ENCODE measurements at places on chromosomes 13 and 19.

GRCh38 chr13:84455143-84455905 lies 573.0 kb upstream of the SLITRK1 start:
- no peaks in the 10 kb centered on the region for H3K27me3 ChIP-seq
- no peaks in the 10 kb centered on the region for H3K36me3 ChIP-seq
- no peak overlapping the region for H3K4me3 ChIP-seq
- no peak overlapping the region for H3K27ac ChIP-seq
- no peaks in the 10 kb centered on the region for H3K4me1 ChIP-seq

DNA sequence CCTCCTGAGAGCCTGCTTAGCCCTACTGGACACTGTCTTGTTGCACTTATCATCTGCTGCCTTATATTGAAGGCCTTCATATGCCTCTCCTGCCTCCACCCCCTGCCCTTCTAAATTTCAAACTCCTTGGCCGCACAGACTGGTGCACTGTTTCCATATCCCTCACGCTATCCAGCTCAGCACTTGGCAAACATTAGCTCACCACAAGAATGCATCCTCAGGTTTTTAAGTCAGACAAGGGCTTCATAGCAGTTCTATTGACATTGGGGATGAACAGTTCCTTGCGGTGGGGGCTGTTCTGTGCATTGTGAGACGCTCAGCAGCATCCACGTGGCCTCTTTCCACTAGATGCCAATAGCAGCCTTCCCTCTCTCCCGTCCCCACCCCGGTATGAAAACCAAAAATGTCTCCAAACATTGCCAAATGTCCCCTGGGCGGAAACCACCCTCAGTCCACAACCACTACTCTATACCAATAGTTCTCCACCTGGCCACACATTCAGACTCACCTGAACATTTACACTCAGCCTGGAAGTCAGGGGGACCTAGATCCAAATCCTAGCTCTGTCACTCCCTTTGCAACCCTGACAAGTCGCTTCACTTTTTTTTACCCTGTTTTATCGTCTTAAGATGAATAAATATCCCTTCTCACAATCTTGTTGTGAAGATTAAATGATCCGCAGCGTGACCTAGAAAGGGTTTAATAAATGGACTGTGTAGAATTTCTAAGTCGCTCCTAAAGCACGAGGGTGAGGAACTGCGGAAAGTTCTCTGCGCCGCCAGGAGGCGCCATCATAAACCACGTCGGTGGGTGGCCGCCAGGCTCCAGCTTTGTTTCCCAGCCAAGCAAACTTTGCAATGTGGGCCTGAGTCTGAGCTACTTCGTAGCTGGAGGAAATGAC lies 3.6 kb upstream of the CEACAM3 start:
- H3K4me3 ChIP-seq, result no peak overlapping the region
- DNase-seq, result peak; percentile 89
- H3K27ac ChIP-seq, result no peak overlapping the region
- peaks cover 7% of the 10 kb centered on the region for H3K4me1 ChIP-seq
- no peaks in the 10 kb centered on the region for H3K36me3 ChIP-seq

GRCh38 chr19:1760020-1760419 lies 6.7 kb downstream of the ONECUT3 start:
- H3K27me3 ChIP-seq, result peaks cover 69% of the 10 kb centered on the region
- no peak overlapping the region for H3K4me3 ChIP-seq
- DNase-seq, result no peak
- peaks cover 3% of the 10 kb centered on the region for H3K4me1 ChIP-seq

GRCh38 chr19:33376423-33376822 lies 2.9 kb downstream of the CEBPG start:
- no peak overlapping the region for H3K27ac ChIP-seq
- DNase-seq, result no peak
- no peak overlapping the region for H3K4me3 ChIP-seq
- no peaks in the 10 kb centered on the region for H3K27me3 ChIP-seq
- H3K36me3 ChIP-seq, result peaks cover 30% of the 10 kb centered on the region

- H3K27ac ChIP-seq, result peak overlapping the region; percentile 53
- DNase-seq, result peak; percentile 68
- H3K36me3 ChIP-seq, result peaks cover 6% of the 10 kb centered on the region
- H3K27me3 ChIP-seq, result no peaks in the 10 kb centered on the region
- H3K4me3 ChIP-seq, result no peak overlapping the region
These were observed 8.3 kb downstream of the PRAM1 start for GRCh38 chr19:8494158-8494557.

- H3K4me3 ChIP-seq, result no peak overlapping the region
- H3K27ac ChIP-seq, result no peak overlapping the region
- H3K36me3 ChIP-seq, result peaks cover 9% of the 10 kb centered on the region
These were observed 8.7 kb downstream of the SIRT2 start for GRCh38 chr19:38890686-38891085.

DNA sequence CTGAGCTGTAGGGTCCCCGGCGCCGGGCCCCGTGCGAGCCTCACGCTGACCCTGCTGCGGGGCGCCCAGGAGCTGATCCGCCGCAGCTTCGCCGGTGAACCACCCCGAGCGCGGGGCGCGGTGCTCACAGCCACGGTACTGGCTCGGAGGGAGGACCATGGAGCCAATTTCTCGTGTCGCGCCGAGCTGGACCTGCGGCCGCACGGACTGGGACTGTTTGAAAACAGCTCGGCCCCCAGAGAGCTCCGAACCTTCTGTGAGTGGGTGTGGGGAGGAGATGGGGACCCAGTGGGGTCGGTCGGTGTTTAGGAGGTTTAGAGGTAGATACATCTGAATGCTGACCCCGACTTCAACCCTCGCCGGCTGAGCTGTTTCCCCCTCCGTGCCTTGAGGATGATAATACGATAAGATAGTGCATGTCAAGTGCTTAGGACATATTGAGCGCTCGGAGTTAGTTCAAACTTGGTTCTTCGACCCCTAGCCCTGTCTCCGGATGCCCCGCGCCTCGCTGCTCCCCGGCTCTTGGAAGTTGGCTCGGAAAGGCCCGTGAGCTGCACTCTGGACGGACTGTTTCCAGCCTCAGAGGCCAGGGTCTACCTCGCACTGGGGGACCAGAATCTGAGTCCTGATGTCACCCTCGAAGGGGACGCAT lies 1.9 kb downstream of the ICAM5 start:
- no peak for DNase-seq
- H3K27me3 ChIP-seq, result peaks cover 53% of the 10 kb centered on the region
- H3K36me3 ChIP-seq, result peaks cover 4% of the 10 kb centered on the region
- peak overlapping the region; percentile 43 for H3K27ac ChIP-seq
- H3K4me3 ChIP-seq, result peak overlapping the region; percentile 88

DNA sequence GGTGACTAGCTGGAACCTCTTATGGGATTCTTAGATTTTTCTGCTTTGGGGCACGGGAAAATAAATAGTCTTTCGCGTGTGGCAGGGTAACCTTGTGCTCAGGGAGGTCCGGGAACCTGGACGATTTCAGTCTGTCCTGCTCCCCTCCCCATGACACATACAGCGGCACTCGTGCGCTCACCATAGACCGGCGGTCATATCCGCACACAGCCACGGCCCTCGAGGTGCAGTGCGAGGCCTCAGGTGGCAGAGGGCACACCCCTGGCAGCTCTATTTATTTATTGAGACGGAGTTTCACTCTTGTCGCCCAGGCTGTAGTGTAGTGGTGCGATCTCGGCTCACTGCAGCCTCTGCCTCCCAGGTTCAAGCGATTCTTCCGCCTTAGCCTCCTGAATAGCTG lies 3.0 kb downstream of the ONECUT3 start:
- H3K27me3 ChIP-seq, result peaks cover 60% of the 10 kb centered on the region
- H3K27ac ChIP-seq, result no peak overlapping the region
- peaks cover 4% of the 10 kb centered on the region for H3K36me3 ChIP-seq
- H3K4me3 ChIP-seq, result no peak overlapping the region
- peaks cover 2% of the 10 kb centered on the region for H3K4me1 ChIP-seq
- DNase-seq, result no peak

DNA sequence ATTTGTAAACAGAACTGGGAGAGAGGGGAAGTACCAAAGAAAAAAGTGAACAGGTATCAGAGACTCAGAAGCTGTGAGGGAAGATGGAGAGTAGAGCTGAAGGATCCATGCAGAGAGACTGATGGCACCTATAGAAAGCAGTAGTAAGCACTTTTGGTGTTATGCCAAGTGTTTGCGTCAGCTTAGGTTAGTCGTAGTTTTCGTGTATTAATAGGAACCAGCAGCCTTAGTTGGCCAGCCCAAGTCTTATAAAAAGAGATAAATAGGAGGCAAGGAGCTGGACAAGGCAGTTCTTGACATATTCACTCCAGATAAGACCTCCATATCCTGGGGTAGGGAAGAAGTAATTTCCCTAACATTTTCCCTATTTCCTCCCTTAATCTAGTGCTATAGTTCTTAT lies 214.2 kb downstream of the OXGR1 start:
- no peaks in the 10 kb centered on the region for H3K4me1 ChIP-seq
- H3K36me3 ChIP-seq, result no peaks in the 10 kb centered on the region
- no peak overlapping the region for H3K27ac ChIP-seq
- H3K4me3 ChIP-seq, result no peak overlapping the region
- no peak for DNase-seq
- H3K27me3 ChIP-seq, result no peaks in the 10 kb centered on the region

GRCh38 chr13:92572190-92572589 lies 654.4 kb upstream of the GPC6 start:
- H3K4me1 ChIP-seq, result no peaks in the 10 kb centered on the region
- no peak overlapping the region for H3K27ac ChIP-seq
- no peaks in the 10 kb centered on the region for H3K36me3 ChIP-seq

DNA sequence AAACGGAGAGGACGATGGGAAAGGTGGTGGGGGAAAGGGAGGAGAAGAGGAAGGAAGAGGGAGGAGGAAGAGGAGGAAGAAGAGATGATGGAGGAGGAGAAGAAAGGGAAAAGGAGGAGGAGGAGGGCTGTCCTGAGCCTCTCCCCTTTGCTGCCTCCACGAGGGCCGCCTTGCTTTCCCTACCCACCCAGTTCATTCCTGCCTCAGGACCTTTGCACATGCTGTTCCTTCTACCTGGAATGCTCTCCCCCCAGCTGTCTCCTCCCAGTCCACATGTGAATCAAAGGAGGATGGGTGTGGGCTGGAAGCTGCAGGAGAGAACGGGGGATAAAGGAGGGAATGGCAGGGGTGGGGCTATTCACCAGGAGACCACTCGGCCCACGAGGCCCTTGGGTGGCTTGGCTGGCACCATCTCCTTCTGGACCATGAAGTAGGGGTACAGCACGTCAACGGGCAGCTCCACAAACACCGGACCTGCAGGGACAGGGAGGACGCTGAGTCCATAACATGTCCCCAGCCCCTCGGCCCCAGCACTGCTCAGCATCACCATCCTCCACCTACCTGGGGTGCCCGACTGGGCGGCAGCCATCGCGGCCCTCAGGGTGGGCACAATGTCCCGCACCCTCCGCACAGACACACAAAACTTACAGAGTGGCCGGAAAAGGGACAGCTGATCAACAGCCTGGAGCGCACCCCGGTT lies 15.3 kb downstream of the SYDE1 start:
- no peak for DNase-seq
- peaks cover 44% of the 10 kb centered on the region for H3K36me3 ChIP-seq
- H3K4me1 ChIP-seq, result peaks cover 14% of the 10 kb centered on the region
- H3K27me3 ChIP-seq, result no peaks in the 10 kb centered on the region
- H3K4me3 ChIP-seq, result no peak overlapping the region

- DNase-seq, result no peak
- peaks cover 3% of the 10 kb centered on the region for H3K27me3 ChIP-seq
- no peaks in the 10 kb centered on the region for H3K4me1 ChIP-seq
- H3K27ac ChIP-seq, result no peak overlapping the region
These were observed 221.8 kb upstream of the UBL3 start for GRCh38 chr13:30071969-30072817.

GRCh38 chr13:110466266-110466915 lies 95.1 kb downstream of the RAB20 start:
- no peaks in the 10 kb centered on the region for H3K4me1 ChIP-seq
- H3K4me3 ChIP-seq, result no peak overlapping the region
- H3K36me3 ChIP-seq, result no peaks in the 10 kb centered on the region
- no peak overlapping the region for H3K27ac ChIP-seq
- DNase-seq, result no peak
- peaks cover 8% of the 10 kb centered on the region for H3K27me3 ChIP-seq

GRCh38 chr19:30123119-30123518 lies 181.1 kb downstream of the URI1 start:
- H3K27ac ChIP-seq, result no peak overlapping the region
- H3K36me3 ChIP-seq, result no peaks in the 10 kb centered on the region
- H3K4me3 ChIP-seq, result no peak overlapping the region
- no peaks in the 10 kb centered on the region for H3K27me3 ChIP-seq

DNA sequence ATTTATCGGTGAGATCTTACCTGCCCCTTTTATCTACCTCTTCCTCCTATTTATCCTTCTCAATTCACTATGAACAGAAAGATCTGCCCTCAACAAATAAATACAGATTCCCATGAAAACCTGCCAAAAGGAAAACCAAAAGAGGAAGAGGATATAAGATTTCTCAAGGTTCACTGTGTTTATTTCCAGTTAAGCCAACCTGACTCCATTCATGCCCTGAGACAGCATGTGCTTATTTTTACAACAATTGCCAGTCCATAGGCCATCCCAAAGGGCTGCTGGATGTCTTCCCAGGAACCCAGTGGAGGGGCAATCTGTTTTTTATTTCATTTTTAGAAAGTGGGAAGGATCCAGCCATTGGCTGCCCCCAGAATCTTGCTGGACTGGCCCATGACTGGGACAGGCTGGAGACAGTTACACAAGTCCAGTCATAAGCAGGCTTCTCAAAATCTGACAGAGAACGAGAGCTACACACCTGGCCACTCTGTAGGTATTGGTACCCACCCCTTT lies 209.1 kb downstream of the IRS2 start:
- DNase-seq, result no peak
- H3K36me3 ChIP-seq, result no peaks in the 10 kb centered on the region
- no peak overlapping the region for H3K4me3 ChIP-seq
- H3K4me1 ChIP-seq, result no peaks in the 10 kb centered on the region
- H3K27ac ChIP-seq, result no peak overlapping the region
- H3K27me3 ChIP-seq, result peaks cover 17% of the 10 kb centered on the region

- H3K27me3 ChIP-seq, result no peaks in the 10 kb centered on the region
- DNase-seq, result no peak
- H3K27ac ChIP-seq, result no peak overlapping the region
- peaks cover 46% of the 10 kb centered on the region for H3K36me3 ChIP-seq
- H3K4me1 ChIP-seq, result no peaks in the 10 kb centered on the region
These were observed 23.6 kb downstream of the PNPLA6 start for GRCh38 chr19:7559102-7559501.

- H3K4me3 ChIP-seq, result no peak overlapping the region
- peaks cover 41% of the 10 kb centered on the region for H3K36me3 ChIP-seq
- DNase-seq, result no peak
- H3K27ac ChIP-seq, result no peak overlapping the region
- H3K4me1 ChIP-seq, result peaks cover 33% of the 10 kb centered on the region
These were observed 13.3 kb downstream of the LSM4 start for GRCh38 chr19:18309525-18310064.

DNA sequence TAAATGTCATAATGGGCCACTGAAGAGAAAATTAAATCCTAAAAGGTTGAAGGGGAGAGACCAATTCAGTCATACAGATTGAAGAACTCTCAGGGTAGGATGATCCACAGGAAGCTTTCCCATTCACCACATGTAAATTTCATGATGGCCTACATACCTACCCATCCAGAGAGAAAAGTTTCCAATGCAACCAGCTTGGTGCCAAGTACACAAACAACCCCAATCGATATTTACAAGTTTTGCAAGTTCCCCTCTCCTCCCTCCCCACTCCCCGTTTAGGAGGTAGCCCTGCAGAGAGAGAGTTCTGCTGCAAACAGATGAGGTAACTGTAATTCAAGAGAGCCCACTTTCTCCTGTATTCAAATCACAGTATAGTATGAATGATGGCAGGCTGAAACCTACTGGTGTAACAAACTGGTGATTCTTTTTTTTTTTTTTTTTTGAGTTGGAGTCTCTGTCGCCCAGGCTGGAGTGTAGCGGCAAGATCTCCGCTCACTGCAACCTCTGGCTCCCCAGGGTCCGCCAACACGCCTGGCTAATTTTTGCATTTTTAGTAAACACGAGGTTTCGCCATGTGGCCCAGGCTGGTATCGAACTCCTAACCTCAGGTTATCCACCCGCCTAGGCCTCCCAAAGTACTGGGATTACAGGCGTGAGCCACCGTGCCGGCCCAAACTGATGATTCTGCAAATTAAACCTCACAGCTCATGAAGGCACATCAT lies 14.4 kb downstream of the FOXO1 start:
- H3K36me3 ChIP-seq, result peaks cover 34% of the 10 kb centered on the region
- peaks cover 68% of the 10 kb centered on the region for H3K4me1 ChIP-seq
- no peak overlapping the region for H3K4me3 ChIP-seq
- DNase-seq, result no peak

Data from activated CD4-positive, alpha-beta T cell treated with anti-CD3 and anti-CD28 coated beads, Interleukin-2, amount 10 ng/mL, durations not matched to agents 24 days and 14 days (primary cell).